ENCODE measurements at places on chromosomes 5 and 9. TPM values are rescaled to one million over a fixed set of nuclear protein-coding genes. Genes with fewer than 3 reads are reported as not detected.

DNA sequence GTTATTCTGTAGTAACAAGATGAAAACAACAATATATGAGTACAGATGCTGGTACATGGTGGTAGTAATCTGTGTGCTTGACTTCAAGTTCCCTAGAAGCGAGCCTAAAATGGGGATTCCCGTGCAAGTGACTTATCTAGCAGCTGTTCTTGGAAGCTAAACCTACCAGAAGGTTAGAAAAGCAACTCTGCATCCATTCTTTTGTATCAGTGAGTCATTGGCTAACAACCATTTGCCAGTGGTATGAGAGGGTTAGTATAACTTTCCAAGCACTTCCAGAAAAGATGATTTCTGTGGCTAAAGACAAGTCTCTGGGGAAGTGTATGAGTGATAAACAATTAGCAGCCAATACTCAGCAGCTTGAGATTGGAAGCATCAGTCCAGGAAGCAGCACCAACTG is 787.7 kb upstream of the CDH6 start:
- DNase-seq: no peak

GRCh38 chr5:141716009-141716408 is 34.0 kb upstream of the ARAP3 start:
- DNase-seq: no peak

- DNase-seq: no peak
Measured at GRCh38 chr5:13831351-13831750, 113.1 kb downstream of the DNAH5 start.

DNA sequence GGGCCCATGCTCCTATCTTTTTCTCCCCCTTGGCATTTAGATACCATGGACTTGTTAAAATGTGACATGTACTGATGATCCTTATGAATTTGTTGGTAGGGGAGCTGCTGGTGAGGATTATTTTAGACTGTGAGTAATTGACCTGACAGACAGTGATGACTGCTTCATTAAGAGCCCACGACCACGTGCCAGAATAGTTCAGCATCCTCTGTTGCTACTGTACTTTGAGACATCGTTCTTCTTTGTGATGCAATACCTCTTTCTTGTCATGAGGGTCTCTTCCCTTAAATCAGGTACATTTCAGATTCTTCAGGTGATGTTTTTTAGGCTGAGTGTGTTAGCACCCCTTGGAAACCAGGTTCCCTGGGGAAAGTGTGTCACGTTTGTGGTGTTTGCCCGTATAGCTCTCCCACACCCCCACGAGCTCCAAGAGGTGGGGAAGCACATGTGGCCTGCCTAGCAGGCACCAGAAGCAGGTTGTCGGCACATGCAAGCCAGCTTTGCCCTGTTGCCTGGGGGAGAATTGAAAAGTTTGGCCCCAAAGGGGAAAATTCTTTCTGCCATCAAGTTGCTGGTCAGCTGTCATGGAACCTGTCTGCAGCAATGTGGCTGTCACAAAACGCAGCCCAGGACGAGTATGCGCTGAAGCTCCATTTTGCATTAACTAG is 25.1 kb downstream of the QRFP start:
- DNase-seq: no peak

GRCh38 chr5:2183154-2184025 is 300.7 kb upstream of the IRX4 start:
- peak; percentile 74 for DNase-seq

DNA sequence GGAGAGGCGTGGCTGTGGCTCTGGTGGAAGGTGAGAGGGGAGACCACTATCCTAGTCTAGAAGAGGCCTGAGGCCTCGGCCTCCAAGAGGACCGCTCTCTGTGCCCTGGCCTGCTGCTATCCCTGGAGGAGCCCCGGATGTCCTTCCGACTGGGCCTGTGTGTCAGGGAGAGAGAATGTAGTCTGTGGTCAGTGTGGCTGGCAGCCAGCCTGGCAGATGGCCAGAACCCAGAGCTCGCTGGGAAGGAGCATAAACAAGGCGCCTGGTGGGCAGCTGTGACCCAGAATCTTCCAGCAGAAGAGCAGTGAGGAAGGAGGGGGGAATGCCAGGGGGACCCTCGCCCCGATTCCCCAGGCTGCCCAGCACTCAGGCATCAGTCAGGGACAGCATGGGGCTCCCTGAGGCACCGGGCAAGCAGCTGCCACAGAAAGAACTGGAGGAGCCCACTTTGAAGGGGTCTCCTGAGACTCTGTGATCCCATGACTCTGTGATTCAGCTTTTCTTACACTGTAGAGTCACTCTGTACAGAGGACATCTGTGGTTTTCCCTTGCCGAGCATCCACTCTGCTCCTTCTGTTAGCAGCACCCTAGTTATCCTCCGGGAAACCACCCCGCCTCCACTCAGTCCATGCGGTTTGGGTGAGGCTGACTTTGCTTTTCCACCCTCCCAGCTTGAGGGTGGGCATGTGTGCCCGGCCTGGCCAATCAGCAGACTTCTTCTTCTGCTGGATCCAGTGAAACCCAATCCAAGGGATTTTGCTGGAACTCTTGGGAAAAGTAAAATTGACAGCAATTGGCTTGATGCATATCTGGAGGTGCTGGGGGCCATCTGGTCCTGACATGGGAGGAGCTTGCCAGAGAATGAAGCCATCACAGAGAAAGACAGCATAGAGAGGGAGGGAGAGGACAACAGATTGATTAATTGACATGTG is 46.2 kb upstream of the PWWP2A start:
- DNase-seq: peak; percentile 93

DNA sequence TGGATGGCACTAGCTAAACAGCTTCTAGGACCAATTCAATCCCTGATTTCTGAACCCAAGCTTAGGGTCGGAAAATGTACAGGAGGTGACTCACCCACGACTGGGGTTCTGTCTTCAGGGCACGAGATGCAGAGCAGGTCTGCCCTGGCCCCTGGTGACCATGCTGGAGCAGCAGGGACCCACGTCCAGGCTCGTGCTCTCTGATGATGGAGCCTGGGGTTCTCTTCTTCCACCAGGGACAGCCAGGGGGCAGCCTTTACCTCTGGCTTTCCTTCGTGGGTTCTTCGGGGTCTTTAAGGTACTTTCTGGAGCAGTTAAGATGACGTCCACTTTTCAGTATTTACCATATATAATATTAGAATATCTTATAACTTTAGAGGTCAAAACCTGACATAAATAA is 2.1 kb downstream of the CFAP77 start:
- peak; percentile 84 for DNase-seq

DNA sequence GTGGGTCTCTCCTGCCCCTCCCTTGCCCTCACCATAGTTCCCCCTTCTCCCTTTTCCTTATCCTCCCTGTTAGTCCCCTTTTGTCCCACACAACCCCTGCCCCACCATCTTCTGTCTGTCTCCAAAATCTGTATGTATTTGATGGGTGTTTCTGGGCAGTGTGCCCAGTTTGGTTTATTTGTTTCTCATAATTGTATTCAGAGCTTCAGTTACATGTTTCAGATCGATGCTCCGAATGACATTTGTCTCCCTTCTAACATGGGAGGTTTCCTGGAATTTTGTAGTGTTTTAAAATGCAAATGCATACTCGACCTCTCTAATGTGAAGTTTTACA is 22.2 kb downstream of the FBXL7 start:
- no peak for DNase-seq

GRCh38 chr5:133325864-133326263 is 274.1 kb downstream of the HSPA4 start:
- DNase-seq: no peak

BAAT gene
- total RNA-seq: not detected

FBLL1 gene
- not detected for total RNA-seq

DNA sequence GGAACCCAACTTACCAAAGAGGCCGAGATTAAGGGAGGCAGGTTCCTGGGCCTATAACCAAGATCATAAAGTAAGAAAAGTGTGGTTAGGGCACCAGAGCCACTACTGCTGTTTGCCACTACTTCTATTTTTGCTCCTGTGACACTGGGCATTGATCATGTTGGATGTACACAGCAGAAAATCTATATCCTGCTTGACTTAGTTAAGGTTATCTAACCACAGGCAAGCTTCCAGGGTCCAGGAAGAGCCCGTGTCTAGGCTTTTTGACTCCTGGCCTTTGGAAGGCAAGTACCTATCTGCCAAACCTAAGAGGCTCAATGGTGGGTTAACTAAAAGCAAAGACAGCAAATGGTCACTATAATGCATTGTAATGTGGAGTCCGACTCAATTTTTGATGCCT is 497.5 kb upstream of the DMAC1 start:
- DNase-seq: no peak

NNT gene
- 81.6 TPM for total RNA-seq

SNX24 gene
- 14.9 TPM for total RNA-seq

All from mesenteric fat pad (tissue), 1 donor.